ENCODE measurements at places on chromosomes 1 and 21.

DNA sequence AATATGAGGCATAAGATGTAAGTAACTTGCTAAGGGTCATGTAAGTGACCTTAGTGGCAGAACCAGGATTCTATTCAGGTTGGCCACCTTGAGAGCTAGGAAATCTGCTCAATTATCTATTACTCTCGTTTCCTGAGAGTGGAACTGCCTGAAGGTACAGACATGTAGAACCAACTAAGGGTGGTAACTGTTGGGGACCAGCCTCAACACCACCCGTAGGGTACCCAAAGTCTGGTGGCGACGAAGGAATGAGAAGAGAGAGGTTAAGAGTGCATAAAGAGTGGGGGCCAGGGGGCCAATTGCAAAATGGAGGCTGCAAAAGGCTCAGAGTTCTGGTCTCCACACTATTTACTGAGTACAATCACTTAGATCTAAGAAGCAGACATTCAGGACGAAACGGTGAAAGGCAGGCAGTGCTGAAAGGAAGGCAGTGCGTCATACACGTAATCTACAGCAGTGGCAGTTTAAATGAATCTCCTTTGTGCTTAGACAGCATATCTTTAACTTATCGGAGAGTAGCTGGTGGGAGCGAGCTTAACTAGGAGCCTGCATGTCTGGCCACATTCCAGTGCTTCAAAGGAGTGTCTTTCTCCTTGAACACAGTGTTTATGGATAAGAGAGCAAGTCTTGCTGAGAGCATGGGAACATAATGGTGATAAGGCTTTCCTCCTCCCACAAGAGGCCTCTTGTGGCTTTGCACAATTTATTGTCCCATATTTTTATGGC lies 25.0 kb downstream of the SRSF4 start:
- DNase-seq: no peak

- no peak for DNase-seq
These were observed 145.4 kb downstream of the PTGER3 start for GRCh38 chr1:70902211-70902610.

GRCh38 chr1:83762416-83762815 lies 236.5 kb downstream of the TTLL7 start:
- no peak for DNase-seq

DNA sequence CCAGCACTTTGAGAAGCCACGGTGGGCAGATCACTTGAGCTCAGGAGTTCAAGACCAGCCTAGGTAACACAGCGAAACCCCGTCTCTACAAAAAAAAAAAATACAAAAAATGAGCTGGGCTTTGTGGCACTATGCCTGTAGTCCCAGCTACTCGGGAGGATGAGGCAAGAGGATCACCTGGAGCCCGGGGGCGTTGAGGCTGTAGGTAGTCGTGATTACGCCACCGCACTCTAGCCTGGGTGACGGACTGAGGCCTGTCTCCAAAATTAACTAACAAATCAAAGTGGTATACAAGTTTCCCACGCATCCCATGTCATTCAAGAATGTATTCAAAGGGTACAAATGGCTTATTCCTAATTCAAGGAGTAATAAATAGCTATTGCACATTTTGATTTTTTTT lies 2.4 kb downstream of the AUNIP start:
- no peak for DNase-seq

- DNase-seq: no peak
These were observed 1.9 kb upstream of the MYOC start for GRCh38 chr1:171654201-171654941.

DNA sequence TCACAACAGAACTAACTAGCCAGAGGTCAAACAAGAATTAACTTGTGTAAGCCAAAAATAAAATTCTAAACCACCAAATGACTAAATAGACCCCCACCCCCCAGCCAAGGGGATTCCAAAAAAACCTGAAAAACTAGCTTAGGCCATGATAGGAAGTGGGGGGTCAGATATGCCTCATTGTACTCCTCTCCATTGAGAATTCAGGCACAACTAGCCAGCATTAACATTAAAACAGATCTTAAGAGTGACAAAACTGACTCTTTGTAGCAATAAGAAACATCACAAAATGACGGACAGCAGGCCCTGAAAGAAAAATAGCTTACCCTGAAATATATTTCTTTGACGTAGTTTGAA lies 103.0 kb upstream of the ETV3 start:
- no peak for DNase-seq

- no peak for DNase-seq
These were observed 30.6 kb downstream of the WDR47 start for GRCh38 chr1:109011335-109011734.

DNA sequence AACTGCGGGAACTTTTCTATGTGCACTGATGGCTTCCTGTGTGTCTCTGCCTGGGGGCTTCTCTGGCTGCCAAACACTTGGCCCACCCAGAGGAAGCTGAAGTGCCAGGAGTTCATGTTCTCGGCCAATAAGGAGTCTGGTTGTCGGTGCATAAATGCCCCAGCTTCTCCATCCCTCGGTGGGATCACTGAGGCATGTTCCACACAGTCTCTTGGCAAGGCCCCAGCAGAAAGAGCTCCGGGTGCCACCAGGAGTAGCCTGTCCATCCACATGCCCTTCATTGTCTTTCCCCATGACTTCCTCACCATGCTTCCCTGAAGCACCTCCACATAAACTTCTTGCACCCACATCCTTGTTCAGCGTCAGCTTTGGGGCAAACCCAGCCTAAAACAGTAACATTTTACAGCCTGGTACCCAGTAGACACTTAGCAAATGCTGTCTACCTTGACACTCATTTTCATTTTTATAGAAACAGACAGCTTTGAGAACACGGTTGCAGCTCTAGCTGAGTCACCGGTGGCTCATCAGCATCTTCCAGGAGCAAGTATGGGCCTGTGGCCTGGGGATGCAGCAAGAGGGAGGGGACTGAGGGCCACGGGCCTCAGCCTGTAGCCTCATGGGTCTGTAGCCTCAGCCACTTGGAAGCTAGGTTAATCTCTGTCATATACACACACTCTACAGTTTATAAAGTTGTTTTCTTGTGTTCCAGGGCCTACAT lies 14.8 kb upstream of the CDCP2 start:
- DNase-seq: no peak

DNA sequence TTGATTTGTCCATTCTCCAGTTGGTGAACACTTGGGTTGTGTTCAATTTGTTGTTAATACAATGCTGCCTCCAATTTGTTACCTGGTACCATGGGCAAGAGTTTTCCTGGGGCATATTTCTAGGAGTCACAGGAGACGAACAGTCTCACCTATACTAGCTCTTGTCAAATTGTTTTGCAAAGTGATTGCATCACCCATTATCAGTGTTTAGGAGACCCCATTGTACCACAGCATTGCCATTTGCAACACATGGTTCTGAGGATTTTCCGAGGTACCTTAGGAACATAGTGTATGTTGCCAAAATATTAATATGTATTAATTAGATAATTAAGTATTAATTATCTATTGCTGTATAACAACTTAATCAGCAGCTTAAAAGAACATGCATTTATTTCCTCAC lies 97.8 kb downstream of the LPAR3 start:
- DNase-seq: no peak

GRCh38 chr21:21076491-21076890 lies 78.3 kb downstream of the NCAM2 start:
- DNase-seq: no peak

DNA sequence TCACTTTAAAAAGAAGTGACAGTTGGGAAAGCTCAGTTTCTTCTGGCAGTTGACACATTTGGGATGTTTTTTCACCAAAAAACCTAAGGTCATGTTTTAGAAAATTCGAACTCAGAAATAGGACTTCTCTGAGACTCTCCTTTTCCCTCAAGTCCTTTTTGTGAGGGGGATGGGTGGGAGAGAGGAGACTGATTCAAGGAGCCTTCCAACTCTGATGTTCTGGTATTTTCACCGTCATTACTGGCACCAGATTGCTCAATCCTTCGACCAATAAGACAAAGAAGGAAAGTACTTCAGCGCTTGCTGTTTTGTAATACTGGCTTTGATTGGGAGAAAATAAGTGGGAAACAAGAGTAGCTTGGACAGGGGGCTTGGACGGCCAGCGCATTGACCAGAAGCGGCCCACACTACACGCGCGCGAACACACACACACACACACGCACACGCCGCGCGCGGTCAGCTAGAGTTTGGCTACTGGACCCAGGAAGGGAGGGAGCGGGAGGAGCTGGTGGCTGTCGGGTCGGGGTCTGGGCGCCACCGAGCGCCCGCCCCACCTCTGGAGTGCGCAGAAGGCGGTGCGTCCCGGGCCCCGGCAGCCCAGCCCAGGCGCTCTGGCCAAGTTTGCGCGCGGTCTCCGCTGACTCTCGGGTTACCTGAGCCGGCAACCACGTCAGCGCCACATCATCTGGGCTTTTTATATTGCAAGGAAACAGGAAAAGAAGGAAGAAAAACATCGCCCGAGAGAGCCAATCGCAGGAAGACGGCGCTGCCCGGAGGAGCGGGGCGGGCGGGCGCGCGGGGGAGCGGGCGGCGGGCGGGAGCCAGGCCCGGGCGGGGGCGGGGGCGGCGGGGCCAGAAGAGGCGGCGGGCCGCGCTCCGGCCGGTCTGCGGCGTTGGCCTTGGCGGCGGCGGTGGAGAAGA lies at the start of gene KCNK1:
Gene KCNK1 (plus strand): TSS at position 855 of the 921 bp plus-strand sequence. CDS start 66 bp downstream, at position 921.
- DNase-seq: no peak

DNA sequence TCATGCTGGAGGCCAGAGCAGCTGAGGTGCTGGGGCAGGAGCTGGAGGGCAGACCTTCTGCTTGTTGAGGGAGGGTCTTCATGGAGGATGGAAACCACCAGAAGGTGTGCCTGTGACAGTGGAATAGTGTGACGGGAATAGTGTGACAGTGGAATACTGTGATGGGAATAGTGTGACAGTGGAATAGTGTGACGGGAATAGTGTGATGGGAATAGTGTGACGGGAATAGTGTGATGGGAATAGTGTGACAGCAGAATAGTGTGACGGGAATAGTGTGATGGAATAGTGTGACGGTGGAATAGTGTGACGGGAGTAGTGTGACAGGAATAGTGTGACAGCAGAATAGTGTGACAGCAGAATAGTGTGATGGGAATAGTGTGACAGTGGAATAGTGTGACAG lies 325.1 kb downstream of the HHAT start:
- DNase-seq: peak; percentile 52

- DNase-seq: no peak
These were observed 50.9 kb downstream of the TARBP1 start for GRCh38 chr1:234427950-234428646.

GRCh38 chr1:63316984-63317816 lies 5.2 kb upstream of the FOXD3 start:
- peak; percentile 74 for DNase-seq

DNA sequence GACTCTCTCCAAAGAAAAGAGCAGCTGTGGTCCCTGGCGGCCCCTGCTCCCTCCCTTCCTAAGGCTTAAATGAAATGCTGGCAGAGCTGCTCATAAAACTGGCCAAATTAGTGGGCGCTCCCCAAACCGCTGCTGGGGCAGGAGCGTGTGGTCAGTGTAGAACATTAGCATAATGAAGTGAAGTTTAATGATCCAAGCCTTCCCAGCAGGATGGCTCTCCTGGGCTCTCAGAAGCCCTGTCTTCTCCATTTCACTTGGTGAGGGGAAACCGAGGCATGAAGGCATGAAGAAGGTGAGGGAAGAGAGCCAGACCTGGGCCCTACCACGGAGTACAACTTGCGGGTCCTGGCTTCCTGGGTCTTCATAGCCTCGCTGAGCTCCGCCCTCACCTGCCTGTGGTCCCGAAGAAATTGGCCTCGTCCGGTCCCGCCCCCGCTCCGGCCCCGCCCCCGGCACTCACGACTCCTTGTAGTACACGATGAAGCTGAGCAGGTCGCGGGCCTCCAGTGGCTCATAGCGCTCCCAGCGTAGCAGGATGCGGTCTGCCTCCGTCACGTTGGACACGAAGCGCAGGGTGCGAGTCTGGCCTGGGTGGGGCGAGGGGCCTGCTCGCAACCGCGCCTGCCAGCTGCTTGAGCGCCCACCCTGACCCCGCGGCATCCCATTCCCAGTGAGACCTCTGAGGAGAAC lies 10.3 kb downstream of the INSRR start:
- no peak for DNase-seq

DNA sequence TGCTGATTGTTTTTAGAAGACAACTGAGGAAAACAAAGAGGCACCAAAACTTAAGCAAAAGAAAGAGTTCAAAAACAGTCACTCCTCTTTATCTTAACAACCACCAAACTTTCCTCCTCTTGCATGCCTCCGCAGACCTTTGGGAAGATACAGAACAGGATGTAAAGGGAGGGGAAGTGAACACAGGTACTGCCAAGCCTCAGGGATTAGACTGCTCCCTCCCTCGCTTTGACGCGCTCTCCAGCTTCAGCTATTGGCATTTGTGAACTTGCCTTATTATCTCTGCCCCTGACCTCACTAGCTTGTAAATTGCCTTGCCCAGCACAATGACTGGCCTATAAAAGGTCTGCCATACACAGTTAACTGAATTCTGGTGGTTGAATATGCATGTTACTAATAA lies 4.8 kb upstream of the SRP9 start:
- DNase-seq: no peak

- DNase-seq: no peak
These were observed 418.1 kb downstream of the DISC1 start for GRCh38 chr1:232044728-232045127.

GRCh38 chr1:75765697-75766355 lies 20.2 kb upstream of the RABGGTB start:
- no peak for DNase-seq

DNA sequence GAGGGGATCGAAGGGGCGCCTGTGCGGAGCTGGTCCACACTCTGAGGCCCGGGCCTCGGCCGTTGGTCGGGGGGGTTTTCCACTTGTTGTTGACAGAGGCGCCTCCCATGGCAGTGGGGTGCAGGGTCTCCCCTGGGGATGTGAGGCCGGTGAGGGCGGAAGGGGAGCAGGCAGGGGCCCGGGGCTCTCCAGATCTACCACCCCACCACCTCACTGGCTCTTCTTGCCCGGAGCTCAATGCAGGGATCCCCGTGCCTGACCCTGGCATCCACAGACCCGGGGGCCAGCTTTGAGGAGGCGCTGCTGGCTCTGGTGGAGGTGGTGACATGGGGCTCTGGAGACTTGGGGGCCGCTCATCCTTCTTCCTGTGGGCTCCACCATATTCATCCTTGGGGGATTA lies 7.1 kb upstream of the PEX10 start:
- no peak for DNase-seq

DNA sequence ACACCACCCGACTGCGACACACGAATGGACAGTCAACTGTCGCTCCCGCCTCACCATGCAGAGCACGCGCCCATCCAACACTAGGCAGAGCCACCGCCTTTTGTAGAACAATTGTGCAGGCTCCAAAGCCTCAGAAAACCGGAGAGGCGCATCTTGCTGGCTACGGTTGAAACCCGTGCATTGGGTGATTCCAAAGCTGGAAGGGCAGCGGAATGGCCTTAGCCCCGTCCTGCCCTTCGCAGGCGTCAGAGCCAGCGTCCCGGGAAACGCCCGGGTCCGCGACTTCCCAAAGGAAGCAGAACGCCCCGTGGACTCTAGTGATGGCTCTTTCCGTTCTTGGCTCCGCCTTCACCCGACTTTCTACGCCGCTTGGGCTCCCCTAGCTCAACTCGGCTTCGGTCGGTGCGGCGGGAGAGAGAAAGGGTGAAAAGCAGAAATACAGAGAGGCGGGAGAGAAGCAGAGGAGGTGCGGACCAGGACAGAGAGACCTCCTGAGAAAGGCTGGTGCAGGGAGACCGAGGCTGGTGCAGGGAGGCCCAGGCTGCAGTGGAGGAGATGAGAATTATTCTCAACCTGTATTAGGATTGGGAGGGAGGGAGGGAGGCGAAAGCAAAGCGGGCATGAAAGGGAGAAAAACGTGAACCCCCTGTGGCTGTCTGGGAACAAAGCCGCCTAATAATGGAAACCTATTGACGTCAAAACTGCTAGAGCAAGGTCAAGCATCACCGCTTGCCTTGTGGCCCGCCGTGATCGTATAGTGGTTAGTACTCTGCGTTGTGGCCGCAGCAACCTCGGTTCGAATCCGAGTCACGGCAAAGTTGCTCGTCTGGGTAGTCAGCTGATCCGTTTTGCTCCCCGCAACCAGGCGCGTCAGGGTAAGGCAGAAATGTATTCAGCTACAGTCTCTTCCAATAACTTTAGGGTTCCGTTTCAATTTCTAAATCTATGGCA lies 99.5 kb downstream of the PRKAB2 start:
- no peak for DNase-seq
